ENCODE measurements at places on chromosomes 1 and 21.

GRCh38 chr1:179952186-179952585, 2.4 kb upstream of the CEP350 start:
- peak; percentile 86 for DNase-seq

DNA sequence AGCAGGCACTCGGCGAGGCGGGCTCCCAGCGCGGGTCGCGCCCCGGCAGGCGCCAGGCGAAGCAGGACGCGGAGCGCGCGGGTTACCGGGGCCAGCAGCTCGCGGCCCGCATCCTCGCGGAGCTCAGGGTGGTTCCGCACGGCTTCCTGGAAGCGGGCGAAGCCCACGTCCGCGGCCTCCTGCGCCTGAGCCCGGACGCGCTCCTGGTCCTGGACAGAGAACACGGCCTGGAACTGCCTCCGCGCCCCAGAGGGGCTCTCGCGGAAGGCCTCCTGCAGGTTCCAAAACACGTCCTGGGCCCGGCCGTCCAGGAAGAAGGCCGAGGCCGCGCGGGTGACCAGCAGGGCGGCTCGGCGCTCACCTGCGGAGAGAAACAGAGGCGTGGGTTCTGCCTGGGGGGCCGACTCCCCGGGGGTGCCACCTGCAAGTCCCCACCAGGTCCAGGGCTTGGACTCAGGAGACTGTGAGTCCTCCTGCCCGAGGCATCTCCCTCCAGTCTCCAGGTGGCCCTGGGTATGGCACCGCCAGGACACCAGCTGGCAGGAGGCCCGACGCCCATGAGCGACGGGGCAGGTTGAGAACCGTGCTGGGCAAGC, 11.4 kb downstream of the TTC34 start:
- no peak for DNase-seq

DNA sequence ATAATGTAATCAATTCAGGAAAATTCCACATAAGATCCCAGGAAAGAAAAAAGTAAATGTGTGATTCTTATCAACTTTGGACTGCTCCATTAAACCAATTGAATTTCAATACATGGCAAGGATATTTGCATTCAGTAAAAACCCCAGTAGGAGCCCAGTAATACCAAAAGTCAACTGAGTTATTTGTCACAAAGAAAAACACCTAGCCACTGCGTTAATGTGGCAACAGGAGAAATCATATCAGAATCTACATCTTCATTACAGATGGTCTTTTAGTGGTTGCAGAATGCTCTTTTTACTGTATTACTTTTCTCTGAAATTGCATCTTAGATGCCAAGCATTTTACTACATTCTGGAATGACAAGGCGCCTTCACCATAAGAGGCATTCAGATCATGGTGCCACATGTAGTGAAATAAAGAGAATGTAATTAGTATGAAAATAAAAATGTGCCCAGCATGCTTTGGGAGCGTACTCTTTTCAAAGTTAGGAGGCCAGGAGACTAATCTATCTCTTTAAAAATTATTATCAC, 180.7 kb downstream of the PATJ start:
- no peak for DNase-seq

- DNase-seq, result no peak
Measured at GRCh38 chr1:184499616-184500015, 112.8 kb downstream of the C1orf21 start.

DNA sequence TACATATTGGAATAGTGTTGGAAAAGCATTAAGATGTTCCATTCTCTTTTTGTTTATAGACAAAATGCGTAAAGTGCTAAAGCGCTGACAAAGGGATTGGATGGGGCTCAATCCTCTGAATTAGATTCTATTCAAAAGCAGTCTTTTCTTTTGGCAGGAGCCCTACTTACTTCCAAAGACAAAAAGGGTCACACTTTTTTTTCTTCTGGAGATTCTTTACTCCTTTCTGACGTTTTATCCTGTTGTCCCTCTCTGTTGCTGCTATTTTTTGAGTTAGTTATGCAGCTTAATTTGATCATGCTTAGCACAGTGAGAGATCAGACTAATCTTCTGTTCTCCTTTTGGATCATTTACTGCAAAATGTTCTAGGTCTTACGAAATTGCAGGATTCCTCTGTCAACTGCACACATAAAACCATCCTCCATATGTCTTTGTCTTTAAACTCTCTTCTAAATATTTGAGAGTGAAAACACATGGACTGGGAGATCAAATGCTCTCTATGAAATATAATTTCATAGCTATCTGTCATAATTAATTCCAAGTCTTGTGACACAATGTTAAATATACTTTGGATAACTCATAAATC, 656.4 kb upstream of the ADGRL2 start:
- no peak for DNase-seq

DNA sequence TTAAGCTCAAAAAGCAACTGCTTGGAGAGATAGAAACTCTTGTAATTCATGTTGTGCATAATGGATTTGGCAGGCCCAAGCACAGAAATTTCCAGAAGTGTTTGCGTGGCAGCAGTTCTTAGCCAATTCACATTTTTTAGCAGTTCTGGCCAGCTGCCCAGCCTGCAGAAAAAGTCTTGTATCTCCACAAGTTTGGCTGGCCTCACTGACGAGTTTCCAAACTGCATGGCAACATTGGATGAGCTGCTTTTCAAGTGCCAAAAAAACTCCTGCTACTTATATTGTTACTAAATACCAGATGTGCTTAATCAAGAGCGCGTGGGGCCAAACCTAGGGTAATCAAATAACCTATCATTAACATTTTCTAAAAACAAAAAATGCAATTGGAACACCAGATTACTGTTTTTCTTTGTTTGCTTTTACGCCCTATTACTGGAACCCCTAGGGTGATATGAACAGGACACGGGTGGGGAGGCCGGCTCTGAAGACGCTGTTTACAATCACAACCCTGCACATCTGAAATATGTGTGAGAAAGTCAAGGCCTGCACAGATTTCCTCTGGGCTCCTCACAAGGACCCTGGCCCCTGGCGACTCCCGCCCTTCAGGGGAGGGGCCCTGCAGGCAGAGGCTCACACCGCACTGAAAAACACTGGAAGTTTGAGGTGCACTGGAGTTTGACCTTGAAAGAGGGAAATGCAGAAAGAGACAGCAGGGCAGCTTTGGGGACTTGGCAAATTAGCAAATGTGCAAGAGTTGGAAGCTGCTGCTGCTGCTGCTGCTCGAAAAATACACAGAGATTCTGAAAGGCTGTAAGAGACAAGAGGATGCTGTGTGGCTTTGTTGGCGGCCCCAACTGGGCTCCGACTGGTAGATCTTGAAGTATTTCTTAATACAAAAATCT, 55.2 kb upstream of the TARBP1 start:
- DNase-seq, result no peak

GRCh38 chr1:27563591-27564471, 40.1 kb downstream of the AHDC1 start:
- peak; percentile 33 for DNase-seq

DNA sequence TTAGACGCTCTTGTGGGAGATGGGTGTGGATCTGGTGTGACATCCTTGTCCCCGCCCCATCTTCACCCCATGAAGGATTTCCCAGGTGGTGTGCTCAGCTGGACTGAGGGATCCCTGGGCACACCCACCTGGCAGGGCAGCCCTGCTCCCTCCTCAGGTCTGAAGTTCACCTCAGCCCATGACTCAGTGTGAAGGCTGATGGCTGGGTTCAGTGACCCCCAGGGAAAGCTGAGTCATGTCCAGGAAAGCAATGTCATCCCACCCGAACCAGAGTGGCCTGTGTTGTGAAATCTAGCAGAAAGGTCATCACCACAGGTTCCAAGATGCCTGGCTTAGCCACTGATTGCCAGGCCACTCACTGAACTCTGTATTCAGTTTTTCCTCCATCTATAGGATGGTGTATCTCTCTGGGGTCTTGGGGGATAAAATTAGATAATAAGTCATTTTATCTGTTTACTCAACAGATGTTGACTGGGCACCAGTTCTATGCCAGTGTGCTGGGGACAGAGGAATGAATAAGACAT, 97.7 kb upstream of the JUN start:
- no peak for DNase-seq

- DNase-seq, result peak; percentile 77
Measured at GRCh38 chr1:150234566-150235293, 1.2 kb downstream of the ANP32E start.

DNA sequence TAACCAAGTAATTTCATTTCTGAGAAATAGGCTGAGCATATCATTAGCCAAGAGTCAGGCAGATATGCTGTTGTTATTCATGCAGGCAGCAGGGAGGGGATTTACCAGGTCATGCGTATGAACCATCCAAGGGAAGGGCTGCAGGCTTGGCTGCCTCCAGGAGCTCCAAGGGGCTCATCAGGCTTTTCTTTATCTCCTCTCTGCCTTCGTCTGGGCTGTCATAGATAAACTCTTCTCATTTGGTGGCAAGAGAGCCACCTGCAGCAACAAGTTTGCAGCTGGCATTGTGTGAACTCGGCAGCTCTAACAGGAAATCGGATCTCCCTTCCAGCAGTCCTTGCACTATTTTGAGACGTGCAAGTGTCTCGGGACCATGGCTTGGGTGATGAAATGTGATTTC, 7.5 kb downstream of the CCDC27 start:
- no peak for DNase-seq

GRCh38 chr1:214281720-214282629, 1.0 kb downstream of the SMYD2 start:
- DNase-seq, result peak; percentile 18

DNA sequence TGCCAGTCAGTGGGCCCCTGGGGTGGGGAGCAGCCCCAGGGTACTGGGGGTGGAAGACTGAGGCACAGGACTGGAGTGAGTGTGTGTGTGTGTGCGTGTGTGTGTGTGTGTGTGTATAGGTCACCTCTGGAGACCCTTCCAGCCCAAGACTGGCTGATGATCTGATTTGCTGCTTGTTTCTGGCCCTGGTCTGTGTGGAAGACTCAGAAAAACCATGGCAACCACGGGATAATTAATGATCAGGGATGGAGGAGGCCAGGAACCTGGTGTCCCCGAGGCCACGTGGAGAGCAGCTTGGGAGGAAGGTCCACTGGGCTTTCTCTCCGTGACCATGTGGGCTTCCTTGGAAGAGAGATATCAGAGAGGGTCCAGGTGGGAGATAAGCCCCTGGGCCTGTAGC, 4.8 kb upstream of the ACTL8 start:
- no peak for DNase-seq

DNA sequence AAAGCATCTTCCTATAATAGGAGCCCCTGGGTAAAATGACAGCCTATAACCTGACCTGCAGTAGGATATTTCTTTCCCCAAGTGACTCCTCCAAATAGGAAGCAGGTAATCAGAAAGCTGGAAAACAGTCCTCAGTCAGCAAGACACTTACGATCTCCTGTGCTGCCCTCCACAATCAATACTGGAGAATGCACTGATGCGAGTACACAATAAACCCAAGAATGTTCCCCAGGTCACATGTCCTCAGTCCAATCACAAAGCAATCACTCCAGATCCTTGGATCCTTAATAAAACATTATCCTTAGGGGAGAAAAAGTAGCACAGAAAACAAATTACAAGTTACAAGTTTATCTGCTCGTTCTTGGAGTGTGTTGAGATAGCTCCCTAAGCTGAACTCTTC, 233.1 kb downstream of the SLC45A1 start:
- DNase-seq, result no peak

GRCh38 chr1:247406014-247406656, 9.8 kb upstream of the NLRP3 start:
- no peak for DNase-seq

DNA sequence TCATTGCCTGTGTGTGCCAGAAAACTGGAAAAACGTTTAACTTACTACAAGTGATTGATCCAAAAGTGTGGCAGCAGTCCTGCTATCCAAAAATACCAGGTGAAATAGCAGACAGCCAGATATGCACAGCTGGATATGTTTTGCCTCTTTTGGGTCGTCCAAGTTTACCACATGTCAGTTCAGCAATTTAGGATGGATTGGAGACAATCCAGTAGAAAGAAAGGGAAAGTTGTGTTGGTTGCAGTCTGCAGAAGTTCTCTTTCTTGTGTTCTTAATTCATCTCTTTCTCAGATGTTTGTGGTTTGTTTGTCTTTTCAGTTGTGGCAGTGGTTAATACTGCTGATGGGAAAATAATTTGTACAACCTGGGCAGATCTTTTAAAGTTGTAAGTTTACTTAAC, 645.0 kb downstream of the PTPRC start:
- no peak for DNase-seq

GRCh38 chr1:247906504-247907047, 11.2 kb downstream of the OR2W3 start:
- peak; percentile 40 for DNase-seq

- no peak for DNase-seq
Measured at GRCh38 chr1:176820391-176821031, 344.0 kb downstream of the ASTN1 start.

DNA sequence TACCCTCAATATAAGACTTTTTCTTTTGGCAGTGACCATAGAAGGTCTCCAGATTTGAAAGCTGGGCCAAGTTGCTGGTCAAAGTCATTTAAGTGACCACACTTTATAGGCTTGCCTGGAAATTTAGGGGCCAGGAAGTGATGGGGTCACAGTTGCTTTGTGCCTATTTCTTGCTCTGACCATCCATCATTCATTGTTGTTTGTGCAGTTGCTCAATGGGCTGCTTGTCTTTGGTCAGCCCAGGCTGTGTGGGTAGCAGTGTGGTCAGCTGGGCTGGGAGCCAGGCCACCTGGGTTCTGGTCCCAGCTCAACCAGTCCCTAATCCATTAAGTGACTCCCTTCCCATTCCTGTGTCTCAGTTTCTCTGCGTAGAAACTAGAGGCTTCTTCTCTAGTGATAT, 2.1 kb upstream of the OTUD7B start:
- no peak for DNase-seq

- no peak for DNase-seq
Measured at GRCh38 chr1:162974810-162975209, 94.4 kb upstream of the RGS4 start.

- no peak for DNase-seq
Measured at GRCh38 chr1:237186675-237187074, 144.7 kb downstream of the RYR2 start.

DNA sequence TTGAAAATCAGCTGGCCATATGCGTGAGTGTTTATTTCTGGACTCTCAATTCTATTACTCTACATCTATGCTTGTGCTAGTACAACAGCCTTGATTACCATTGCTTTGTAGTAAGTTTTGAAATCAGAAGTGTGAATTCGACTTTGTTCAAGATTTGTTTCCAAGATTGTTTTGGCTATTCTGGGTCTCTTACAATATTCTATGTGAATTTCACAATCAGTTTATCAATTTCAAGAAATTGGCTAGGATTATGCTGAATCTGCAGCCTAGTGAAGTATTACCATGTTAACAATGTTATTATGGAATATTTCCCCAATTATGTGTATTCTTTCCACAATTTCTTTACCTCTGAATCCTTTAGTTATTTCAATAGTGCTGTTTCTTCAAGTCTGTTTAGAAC, 19.5 kb downstream of the SFPQ start:
- DNase-seq, result no peak

- peak; percentile 49 for DNase-seq
Measured at GRCh38 chr1:9201401-9202239, 33.0 kb upstream of the H6PD start.

Measured in Kasumi-1 (cell line).